B cell (primary cell): ENCODE measurements at places on chromosomes 6 and 20.

GRCh38 chr20:54014293-54014926 is 56.0 kb downstream of the BCAS1 start:
- DNase-seq, result no peak

- no peak for DNase-seq
Measured at GRCh38 chr20:57811374-57812020, 101.7 kb upstream of the PMEPA1 start.

DNA sequence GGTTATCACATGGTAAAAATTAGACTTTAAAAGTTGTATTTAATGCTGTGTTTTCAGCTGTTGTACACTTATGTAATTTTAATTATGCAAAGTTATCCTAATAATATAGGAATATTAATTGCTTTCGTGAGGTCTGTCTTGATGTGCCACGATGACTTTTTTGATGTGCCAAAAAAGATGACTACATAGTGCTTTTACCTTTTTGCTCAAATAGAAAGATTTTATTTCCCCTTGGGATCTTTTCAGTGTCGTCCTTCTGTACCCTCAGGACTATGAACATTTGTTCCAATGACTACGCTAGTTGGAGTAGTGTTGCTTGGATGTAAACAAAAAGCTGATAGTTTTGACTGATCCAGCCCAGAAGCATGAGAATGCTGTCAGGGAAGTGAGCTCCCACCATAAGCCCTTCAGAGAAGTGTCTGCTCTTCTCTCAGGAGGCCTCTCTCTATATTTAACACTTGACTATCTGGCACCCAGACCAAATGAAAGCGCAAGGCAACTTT is 1.2 kb upstream of the CD164 start:
- DNase-seq, result no peak

DNA sequence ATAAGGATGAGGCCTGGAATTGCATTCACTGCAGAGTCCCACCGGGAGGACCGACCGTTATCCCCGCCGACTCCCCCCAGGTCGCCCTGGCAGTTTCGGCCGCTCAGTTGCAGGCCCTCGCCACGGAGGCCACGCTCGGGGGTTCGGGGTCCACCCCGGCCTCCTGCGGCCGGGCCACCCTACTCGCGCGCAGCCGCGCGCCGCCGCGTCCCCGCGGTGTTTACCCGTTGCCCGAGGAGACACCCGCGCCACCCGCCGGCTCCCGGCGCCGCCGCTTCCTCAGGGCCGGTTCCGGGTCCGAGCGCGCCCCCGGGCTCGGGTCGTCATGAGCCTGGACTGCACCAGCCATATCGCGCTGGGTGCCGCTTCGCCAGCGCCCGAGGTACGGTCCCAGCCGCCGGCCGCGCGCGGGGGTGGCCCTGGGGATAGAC is at the start of gene CCDC170:
Gene CCDC170, plus strand, starts transcription at position 214 of the 431 bp plus-strand sequence. Its CDS starts 112 bp downstream, at position 326.
- DNase-seq, result peak; percentile 21

DNA sequence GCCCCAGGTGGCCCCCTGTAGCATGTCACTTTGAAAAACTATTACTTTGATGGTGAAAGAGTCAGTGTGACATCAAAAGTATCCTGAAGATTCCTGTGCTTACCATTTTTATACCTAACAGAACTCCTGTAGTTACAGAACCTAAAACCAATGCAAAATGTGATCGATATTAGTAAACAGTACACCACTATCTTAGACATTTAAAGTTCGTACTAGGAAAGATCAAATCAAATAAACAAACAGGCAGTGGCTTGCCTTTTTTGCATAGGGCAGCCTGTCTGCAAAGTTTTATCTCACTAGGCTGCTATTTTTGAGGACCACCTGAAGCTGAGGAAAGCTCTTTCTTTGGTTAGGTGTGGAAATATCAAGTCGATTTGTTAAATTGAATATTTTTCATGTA is 944.0 kb upstream of the CITED2 start:
- no peak for DNase-seq

DNA sequence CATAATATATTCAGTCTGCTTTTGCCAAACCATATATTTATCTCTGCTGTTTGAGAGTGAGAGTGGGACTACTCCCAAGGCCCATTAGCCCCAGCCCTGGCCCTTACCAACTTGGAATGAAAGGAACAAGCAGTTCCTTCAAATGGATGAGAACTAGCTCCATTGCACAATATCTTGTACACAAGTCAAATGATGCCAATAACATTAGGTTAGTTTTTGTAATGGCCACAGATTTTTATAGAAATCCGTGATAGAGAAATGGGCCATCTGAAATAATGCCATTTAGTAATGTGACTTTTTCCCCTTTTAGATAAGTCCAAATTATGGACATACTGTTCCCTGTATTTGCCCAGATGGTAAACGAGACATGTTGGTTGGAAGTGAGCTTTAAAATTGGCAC is 117.0 kb downstream of the MAP3K7 start:
- no peak for DNase-seq

DNA sequence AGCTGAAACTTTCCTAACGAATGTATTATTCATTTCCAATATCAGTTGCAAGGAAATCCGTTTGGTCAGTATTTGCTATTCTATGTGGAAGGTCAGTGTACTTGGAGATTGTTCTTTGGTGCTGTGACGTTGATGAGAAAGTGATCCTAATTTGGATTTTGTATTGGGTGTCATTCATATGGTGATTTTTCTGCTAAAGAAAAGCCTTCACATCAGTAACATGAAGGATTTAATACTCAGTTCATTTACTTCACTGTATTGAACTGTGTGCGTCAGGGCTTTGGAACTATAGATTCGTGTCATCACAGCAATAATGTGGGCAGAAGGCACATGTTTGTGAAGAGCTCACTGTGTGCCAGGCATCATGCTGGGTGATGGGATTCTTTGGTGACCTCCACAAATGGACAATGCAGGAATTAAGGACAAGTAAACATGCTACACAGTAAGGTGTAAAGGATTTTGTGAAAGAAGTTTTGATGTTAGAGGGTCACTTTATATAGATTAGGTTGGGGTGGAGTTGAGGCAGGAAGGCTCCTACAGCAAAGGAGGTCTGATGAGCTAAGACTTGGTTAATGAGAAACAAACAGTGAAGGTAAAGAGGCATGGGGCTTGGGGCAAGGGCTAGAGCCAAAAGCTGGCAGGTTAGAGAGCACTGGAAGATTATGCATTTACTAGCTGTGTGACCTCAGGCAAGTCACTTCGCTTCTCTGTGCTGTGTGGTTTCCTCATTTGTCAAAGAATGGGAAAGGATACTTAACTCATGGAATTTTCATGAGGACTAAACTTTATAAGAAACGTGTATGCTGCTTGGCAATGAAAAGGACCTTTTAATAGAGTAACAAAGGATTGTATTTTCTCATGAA is 12.1 kb downstream of the ARID1B start:
- DNase-seq, result no peak

GRCh38 chr6:85756982-85757381 is 114.3 kb upstream of the SYNCRIP start:
- DNase-seq, result no peak

GRCh38 chr6:42729731-42730130 is 7.3 kb upstream of the PRPH2 start:
- no peak for DNase-seq

DNA sequence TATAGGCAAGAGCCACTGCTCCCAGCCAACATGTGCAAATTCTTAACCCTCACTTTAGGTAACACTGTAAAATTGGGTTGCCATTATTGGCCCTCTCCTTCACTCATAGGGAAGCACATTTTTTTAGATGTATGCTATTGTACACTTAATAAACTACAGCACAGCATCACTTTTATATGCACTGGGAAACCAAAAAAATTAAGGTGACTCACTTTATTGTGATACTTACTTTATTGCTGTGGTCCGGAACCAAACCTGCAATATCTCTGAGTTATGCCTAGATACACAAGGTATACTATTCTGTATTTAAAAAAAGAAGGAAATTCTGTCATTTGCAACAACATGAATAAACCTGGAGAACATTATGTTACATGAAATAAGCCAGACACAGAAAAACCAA is 40.5 kb downstream of the IPCEF1 start:
- no peak for DNase-seq

- no peak for DNase-seq
Measured at GRCh38 chr20:33023439-33024242, 7.8 kb upstream of the BPIFB6 start.

DNA sequence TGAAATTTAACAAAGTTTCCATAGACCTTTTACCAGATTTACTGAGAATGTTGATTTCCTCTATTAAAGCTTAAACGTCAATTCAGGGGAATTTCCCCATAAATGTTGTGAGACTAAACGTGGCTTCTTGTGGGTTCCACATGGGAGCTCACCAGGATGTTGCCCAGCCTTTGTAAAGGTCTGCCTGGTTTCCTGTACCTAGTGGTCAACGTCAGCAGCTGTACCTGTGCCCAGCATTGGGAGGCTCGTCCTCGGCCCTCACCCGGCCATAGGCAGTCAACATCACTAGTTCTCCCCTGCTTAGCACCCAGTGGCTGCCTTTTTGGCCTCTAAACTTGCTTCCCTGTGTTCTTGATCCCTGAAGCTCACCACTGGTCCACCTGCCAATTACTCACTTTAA is 22.1 kb upstream of the CD83 start:
- DNase-seq, result peak; percentile 95

DNA sequence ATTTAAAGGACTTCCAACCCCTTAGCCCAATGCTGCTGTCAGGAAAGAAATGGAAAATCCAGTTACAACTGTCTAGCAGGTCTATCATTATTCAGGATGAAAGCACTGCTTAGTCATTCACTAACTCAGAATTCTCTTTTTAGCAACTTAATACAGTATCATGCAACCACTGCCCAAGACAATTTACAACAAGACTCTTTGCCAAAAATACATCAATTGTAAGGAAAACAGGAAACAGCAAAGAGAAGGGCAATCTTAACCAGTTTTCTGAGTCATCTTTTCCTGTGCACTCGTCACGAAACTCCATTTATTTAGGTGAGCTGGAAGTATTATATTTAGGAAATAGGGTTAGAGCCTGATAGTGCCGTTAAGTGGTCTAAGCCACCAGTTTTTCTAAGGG is 1197.7 kb upstream of the CITED2 start:
- no peak for DNase-seq

DNA sequence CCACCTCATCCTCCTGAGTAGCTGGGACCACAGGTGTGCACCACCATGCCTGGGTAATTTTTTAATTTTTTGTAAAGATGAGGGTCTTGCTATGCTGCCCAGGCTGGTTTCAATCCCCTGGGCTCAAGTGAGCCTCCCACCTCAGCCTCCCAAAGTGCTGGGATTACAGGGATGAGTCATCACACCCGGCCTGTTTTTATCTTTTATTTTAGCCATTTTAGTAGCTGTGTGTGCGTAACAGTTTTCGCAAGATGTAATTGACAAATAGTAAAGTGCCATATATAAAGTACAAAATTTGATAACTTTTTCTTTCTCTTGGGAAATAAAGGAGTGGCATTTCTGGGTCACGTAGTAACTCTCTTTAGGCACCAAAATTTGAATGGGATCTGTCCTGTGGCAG is 21.4 kb downstream of the SNAI1 start:
- no peak for DNase-seq

DNA sequence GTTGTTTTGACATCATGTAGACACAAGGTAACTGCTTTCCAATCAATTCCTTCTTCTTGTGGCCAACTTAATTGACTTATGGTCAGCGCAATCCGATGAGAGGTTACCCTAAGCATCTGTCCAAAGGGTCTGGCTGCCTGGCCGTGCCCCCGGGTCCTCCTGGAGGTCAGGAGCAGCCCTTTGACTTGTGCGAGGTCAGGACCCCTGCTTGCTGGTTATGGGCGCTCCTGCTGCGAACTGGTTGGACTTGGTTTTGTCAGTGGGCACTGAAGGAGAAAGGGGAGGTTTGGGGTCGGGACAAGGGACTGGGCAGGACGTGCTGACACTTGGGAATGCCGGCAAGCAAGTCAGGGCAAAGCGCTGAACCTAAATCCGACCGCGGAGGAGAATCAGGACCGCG is 215.6 kb downstream of the QKI start:
- no peak for DNase-seq

DNA sequence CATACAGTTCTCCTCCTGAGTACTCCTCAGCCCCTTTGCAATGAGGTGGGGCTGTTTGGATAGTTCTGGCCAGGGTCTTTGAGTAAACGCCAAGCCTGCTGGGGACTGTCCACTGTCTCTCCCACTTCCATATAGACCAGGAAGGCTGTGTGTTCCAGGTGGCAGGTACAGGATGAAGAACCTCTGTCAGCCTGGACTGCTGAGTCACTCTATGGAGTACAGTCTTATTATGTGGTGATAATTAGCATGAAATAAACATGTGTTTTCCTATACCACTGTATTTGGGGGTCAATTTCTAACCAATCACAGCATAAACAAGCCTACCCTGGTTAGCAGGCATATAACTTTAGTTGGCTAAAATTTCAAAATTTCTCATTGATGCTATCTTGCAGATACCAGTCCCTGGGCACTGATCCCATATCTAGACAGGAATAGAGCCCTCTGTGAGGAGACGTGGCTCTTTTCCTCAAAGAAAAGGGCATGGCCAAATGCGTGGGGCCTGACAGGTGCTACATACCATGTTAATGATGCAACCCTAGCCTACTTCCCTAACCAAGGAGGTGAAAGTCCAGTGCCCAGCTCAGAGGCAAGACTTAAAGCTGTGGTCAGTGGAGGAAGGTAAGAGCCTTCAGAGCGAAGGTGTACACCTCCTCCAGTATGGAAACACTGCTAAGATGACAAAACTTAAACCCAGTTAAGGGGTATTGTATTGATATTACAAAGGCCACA is 4.5 kb upstream of the ALDH8A1 start:
- DNase-seq, result no peak

DNA sequence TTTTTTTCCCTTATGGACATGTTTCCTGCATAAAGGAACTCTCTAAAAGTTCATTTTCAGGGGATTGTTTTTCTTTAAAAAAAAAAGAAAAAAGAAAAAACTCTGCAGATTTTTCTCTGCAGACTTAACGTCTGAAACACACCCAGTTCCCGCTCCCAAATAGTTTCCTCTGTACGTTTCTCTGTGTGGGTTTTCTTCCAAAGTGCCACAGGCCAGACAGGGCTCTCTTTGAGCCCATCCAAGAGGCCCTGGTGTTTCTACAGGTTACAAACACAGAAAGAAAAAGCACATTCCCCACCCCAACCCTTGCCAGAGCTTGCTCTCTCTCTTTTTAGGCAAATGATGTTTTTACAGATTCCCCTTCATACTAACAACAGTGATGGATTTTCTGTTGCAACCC is 258.6 kb downstream of the FNDC1 start:
- DNase-seq, result no peak

GRCh38 chr6:89190741-89191140 is 26.4 kb downstream of the GABRR1 start:
- DNase-seq, result no peak
